Activated CD4-positive, alpha-beta T cell treated with anti-CD3 and anti-CD28 coated beads, Interleukin-2, amount 50 U/mL, for 16 hours (primary cell): ENCODE measurements at places on chromosomes 1 and 21.

DNA sequence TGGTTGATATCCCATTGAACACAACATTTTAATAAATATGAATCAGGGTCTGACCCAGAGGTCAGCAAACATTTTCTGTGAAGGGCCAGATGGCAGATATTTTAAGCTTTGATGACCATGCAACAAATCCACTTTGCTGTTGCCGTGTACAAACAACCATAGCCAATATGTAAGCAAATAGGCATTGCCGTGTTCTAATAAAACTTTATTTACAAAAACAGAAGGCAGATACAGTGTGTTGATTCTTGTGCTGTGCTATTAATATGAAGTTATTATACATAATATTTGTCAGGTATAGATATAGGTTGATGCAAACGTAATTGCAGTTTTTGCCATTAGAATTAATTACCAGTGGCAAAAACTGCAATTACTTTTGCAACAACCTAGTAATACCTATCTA lies 8.8 kb upstream of the XCL1 start:
- no peak for DNase-seq

GRCh38 chr1:186927884-186928283 lies 99.1 kb downstream of the PLA2G4A start:
- DNase-seq, result no peak

DNA sequence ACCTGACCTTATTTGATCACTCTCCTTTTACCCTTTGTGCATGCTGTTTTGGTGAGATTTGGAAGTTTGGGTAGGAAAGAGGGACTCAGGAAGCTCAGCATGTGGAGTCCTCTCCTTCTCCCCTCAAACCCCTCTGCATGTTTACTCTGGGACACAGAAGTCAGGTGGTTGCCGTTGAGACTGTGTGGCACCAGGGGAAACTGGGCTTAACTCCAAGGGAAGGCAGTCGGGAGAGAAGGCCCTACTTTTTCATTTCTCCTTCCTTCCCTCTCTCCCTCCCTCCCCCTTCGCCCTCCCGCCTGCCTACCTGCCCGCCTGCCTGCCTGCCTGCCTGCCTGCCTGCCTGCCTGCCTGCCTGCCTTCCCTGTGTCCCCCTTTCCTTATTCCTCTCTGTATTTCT lies 34.8 kb upstream of the TTC22 start:
- no peak for DNase-seq

DNA sequence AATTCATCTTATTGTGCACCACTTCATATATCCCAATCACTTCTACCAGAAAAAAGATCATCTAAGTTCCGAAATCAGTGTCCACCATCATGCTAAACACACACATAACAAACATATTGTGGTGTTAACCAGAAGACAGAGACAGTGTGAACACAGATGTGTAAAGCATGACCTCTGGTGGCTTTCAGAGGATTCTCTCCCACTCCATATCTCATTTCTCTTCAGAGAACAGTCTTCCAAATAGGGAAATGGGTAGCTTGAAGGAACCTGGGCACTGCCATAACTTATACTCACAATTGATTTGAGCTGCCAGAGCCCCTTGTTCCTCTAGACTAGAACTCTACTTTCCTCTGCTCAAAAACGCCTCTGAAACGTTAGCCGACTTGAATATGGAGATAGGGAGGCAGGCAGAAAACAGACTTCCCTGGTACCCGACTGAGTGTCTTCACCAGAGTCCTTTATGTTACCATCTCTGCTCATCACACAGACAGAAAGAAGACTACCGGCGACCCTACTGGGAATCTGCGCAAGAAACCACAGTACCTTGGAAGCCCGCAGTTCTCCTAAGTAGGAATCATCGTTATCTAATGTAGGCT lies 1.8 kb upstream of the ELAPOR1 start:
- DNase-seq, result no peak

DNA sequence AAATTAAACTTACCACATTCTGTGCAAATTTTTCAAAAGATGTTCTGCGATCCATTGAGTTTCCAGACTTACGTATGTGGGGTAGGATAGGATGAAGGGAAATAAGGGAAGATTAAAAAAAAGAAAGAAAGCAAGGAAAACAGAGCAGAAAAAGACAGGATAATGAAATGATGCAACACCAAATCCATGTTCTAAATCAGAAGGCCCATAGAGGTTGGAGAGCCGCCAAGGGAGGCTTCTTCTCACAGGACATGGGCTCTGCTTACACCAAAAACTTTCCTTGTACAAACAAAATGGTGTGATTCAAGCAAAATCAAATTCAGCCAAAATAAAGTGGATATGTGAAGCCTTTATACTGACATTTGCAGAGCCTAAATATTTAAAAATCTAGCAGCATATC lies 189.5 kb upstream of the GREM2 start:
- no peak for DNase-seq

- DNase-seq, result no peak
Observed at GRCh38 chr21:29194342-29194741, 63.9 kb downstream of the MAP3K7CL start.

DNA sequence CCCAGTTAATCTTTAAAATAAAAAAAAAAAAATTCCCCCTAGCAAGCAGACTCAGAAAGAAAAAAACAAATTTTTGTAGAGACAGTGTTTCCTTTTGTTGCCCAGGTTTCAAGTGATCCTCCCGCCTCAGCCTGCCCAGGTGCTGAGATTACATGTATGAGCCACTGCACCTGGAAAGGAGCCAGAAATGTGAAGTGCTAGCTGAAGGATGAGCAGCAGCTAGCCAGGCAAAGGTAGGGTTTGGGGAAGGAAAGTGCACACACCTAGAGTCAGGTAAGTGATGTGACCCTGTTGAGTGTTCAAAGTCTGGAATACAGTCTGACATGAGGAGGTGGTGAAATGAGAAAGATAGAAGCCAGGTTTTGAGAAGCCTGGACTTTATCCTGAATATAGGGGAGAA lies 1.7 kb downstream of the AKR1A1 start:
- no peak for DNase-seq

DNA sequence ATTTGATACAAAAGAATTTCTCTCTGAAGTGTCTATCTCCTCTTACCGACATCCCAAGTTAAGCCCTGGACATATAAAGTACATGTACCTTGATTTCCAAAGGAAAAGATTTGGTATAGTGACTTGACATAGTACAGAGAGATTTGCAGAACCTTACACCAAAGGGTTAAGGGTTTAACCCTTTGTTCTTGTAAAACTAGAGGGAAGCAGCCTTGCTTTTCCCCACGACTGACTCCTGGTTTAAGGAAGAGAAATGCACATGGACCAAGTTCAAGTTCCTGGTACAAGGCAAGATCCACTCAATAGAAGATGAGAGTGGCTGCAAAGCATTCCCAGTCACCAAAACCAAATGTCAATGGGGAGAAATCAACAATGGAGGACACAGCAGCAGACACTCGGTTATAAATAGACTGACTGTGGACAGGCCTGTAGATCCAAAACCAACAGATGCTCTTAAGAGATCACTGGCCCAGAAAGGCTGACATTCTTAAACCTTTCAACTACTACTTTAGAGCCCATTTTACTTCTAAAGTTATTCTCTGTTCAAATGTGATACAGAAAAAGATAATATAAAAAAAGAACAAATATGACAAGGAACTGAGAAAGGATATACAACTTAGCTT lies 69.4 kb downstream of the PUM1 start:
- no peak for DNase-seq

DNA sequence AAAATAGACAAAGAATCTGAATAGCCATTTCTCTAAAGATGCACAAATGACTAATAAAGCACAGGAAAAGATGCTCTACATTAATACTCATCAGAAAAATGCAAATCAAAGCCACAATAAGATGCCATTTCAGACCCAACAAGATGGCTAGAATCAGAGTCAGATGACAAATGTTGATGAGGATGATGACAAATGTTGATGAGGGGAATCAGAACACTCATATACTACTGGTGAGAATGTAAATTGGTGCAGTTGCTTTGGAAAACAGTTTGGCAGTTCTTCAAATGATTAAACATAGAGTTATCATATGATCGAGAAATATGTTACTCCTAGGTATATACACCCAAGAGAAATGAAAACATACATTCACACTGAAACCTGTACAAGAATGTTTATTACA lies 33.9 kb downstream of the LRRC40 start:
- DNase-seq, result peak; percentile 2

DNA sequence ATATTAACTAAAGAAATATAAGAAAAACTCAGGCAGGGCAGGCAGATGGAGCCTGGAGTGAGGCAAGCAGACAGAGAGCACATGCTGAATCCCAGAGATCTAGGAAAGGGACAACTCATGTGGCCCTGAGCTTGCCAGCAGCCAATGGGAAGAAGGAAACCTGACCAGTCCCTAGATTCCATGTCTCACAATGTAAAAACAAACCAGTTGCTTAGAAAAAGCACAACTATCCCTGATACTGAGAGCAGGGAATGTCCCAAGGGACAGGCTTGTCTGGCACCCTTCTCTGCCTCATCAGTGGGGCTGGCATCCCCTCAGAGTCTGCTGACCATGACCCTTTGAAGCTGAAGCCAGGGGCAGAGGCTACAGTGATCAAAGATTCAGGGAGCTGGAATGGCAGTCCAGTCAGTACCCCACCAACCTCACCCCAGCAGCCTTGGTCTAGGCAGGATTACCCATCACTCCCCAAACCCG lies 27.8 kb downstream of the HSPG2 start:
- no peak for DNase-seq

DNA sequence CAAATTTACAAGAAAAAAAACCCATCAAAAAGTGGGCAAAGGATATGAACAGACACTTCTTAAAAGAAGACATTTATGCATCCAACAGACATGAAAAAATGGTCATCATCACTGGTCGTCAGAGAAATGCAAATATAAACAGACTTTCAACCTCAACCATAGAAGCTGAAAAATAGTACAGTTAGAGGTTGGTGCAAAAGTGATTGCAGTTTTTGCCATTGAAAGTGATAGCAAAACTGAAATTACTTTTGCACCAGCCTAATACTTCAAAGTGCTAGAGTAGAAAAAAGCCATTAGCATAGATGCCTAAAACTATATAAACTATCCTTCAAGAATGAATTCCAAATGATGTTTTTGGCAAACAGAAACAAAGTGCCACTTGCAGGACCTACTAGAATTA lies 365.8 kb upstream of the DPYD start:
- no peak for DNase-seq

GRCh38 chr1:63099188-63099587 lies 223.2 kb upstream of the FOXD3 start:
- no peak for DNase-seq

GRCh38 chr1:29379443-29380073 lies 143.2 kb downstream of the PTPRU start:
- DNase-seq, result peak; percentile 31

- DNase-seq, result no peak
Observed at GRCh38 chr1:179872558-179872957, 5.0 kb downstream of the TOR1AIP2 start.

DNA sequence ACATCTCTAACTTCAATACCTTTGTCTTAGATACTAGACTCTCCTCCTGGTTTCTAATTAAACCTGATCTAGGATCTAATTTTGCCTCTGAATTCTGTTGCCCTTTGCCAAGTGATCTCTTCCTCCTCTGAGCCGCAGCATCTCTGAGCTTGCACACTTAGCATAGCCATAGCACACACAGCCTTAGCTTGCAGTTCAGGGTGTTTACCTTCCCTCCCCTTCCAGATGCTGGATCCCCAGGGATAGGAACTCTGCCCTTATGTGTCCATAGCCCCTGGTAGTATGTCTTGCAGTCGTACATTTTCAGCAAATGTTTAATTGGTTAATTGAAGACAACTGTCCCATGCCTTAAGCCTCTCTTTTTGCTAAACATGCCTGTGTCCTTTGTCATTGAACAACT lies 30.3 kb downstream of the SELL start:
- DNase-seq, result no peak

- DNase-seq, result peak; percentile 42
Observed at GRCh38 chr1:119953266-119953998, 57.1 kb upstream of the ADAM30 start.

GRCh38 chr1:216390956-216391355 lies 32.3 kb downstream of the USH2A start:
- DNase-seq, result no peak

GRCh38 chr1:68093737-68094136 lies 43.3 kb upstream of the DIRAS3 start:
- DNase-seq, result no peak

DNA sequence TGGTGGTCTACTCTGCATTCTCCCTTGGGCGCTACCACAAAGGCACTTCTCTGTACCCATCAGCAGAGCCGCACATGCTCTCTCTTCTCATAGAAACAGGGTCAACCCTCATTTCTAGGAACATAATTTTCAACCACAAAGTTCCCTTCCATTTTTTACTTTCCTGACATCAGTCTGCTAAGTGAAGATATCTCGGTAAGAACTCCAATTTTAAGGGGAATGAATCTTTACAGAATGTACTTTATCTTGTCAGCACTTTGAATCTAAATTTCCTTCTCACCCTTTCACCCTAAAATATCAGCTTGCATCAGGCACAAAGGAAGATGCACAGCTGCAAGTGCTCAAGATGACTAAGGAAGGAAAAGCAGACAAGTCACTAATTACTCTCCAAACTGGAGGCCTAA lies 545.9 kb downstream of the SMYD3 start:
- no peak for DNase-seq

DNA sequence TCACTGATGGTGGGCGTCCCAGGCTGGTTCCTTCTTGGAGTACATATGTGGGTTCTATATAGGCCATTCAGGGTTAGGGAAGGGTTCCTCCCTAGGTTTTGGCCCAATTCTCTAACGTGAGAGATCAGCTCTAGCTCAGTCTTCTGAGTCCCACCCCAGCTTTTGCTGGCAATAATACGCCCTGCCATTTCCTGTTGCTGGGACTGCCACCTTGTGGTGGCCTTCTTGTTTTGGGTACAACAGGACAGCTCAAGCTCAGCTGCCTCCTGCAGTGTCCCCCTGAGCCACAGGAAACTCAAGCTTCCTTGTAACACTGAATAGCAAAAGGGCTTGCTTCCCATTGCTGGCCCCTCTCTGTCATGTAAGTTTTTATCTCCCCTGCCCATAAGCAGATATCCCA lies 77.8 kb downstream of the BACH1 start:
- DNase-seq, result peak; percentile 51

- DNase-seq, result peak; percentile 81
Observed at GRCh38 chr1:160739098-160739511, at the start of gene SLAMF7. Gene SLAMF7 (plus strand): TSS chr1:160739247. CDS start chr1:160739302, 55 bp downstream.

DNA sequence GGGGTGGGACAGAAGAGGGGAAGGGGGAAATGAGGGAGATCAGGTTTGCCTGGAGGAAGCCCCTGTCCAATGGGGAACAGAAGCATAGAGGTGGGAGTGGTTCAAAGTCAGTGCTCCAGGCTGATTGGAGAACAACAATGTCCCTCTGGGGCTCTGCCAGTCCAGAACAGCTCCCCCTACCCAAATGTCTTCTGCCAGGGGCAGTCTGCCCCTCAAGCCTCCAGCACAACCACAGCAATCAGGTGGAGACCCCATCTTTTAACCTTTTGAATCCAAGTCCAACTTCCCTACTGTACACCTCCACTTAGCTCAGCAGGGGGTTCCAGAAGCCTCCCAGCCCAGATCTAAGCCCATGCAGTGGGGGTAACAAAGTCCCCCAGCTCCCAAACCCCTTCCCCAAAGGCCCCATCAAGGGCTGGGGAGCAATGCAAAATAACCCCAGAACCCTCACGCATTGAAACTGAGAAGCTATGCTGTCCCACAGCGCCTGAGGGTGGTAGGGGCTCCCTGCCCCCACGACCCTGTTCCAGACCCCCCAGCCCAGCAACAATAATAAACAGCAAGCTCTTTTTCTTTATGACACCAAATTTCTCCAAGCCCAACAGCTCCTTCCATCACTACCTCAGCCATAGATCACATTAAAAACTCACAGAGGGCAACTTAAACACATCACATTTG lies 3.3 kb downstream of the AHDC1 start:
- no peak for DNase-seq

GRCh38 chr1:203096566-203096965 lies 10.8 kb upstream of the MYOG start:
- no peak for DNase-seq

- peak; percentile 60 for DNase-seq
Observed at GRCh38 chr1:184843732-184844495, 89.3 kb upstream of the EDEM3 start.
